ENCODE measurements at places on chromosomes 12 and 14.

DNA sequence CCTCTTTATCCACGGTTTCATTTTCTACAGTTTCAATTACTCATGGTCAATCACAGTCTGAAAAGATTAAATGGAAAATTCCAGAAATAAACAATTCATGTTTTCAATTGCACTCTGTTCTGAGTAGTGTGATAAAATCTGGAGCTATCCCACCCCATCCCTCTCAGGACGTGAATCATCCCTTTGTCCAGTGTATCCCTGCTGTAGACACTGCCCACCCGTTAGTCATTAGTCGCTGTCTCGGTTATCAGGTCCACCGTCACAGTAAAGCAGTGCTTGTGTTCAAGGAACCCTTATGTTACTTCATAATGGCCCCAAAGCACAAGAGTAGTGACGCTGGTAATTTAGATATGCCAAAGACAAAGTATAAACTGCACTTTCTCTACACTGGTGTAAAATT lies 141.0 kb upstream of the LMNTD1 start:
- DNase-seq: no peak

DNA sequence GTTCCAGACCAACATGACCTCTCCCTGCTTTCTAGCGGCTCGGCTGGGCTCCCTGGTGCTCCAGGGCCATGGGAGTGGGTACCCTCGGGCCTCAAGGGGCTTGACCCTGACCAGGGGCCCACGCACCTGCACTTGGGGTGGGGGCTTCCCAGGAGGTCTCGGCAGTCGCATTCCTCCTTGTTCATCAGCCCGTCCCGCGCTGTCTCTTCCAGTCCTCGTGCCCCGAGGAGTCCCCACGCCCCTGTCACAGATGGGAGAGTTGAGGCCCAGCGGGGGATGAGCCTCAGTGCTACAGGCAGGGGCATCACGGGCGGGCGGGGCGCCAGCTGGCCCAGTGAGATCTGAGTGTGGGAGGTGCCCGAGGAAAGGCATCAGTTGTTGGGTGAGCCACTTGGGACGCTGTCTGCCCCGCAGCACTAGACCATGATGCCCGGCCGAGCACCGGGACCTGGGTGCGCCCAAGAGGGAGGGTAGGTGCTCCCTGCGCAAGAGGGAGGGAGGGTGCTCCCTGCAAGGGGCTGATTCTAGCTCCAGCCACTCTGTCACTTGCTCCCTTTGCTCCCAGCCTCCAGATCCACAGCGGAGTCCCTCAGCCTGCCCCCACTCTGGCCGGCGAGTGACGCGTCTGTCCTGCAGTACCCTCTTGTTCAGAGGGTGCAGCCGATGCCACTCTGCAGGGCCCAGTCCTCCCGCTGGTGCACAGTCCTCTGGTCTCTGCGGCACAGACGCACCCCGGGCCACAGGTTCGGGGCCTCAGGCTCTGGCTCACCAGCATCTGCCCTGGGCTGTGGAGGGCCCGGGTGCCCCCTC lies 23.8 kb downstream of the MMP17 start:
- no peak for DNase-seq

DNA sequence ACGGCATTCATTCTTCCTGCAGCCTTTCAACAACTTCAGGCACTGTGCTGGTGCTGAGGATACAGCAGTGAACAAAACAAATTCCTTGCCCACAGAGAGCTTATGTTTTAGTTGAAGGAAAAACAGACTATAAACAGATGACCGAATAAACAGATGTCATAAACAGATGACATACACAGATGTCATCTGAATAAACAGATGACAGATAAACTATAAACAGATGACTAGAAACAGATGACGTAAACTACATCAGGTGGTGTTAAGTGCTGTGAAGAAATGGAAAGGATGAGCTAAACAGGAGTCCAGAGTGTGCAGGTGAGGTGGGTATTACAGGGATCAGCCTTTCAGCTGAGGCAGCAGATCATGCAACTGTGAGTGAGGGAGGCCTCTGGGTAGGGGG lies 80.9 kb downstream of the FAR2 start:
- no peak for DNase-seq

- DNase-seq: peak; percentile 5
Measured at GRCh38 chr14:23379366-23380196, 2.7 kb downstream of the CMTM5 start.

- no peak for DNase-seq
Measured at GRCh38 chr12:54603872-54604271, 15.4 kb upstream of the PPP1R1A start.

Data from NCI-H1048 (cell line).